ENCODE measurements at places on chromosomes 1 and 21.

GRCh38 chr1:154551474-154551873 lies 7.0 kb downstream of the UBE2Q1 start:
- no peak for DNase-seq

DNA sequence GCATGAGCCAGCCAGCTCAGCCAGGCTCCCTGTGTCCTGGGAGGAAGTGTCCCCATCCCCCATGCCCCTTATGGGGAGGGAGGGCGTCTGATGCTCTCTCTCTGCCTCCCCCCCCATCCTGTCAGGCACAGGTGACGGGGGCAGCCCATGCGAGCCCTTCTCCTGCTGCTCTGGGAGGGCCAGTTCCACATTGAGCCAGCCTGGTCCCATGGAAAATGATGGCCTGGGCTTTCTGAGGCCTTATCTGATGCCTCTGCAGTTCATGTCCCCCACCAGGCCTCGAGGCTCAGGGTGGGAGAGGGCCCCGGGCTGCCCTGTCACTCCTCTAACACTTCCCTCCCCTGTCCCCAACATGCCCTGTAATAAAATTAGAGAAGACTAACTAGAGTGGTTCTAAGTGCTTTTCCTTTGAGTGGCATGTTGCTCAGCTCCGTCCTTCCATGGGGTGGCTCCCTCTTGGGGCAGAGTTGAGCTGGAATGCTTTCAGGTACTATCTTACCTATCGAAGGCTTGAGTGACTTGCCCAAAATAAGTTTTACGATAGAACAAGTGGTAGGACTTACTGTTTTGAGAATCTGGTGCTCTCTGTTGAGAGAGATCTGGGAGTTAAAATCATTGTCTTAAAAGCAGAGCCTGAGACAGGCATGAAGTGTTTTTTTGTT lies 1.8 kb upstream of the MTFR1L start:
- DNase-seq: no peak

- DNase-seq: no peak
Measured at GRCh38 chr21:38792676-38793459, 12.9 kb upstream of the ETS2 start.

DNA sequence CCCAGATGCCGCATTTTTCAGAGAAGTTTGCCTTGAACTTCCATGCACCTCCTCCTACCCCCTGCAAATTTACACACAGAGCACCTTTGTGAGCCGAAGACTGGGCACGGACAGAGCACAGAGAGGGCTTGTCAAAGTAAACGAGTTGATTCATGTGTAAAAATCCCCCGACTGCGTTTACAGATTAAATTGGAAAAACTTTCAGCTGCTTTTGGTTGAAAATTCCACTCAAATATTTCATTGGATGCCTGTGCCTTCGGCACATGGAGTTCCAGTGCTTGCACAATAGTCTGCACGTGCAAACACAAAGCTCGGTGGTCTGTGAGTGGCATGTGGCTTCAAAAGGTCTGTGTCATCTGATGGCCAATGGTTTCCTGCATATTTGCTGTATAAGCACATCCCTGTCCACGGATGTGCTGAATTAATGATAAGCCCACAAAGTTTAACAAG lies 177.5 kb downstream of the SETD4 start:
- no peak for DNase-seq

- DNase-seq: no peak
Measured at GRCh38 chr1:151606384-151606783, 5.5 kb upstream of the SNX27 start.

- no peak for DNase-seq
Measured at GRCh38 chr1:185480545-185480944, 163.5 kb upstream of the IVNS1ABP start.

DNA sequence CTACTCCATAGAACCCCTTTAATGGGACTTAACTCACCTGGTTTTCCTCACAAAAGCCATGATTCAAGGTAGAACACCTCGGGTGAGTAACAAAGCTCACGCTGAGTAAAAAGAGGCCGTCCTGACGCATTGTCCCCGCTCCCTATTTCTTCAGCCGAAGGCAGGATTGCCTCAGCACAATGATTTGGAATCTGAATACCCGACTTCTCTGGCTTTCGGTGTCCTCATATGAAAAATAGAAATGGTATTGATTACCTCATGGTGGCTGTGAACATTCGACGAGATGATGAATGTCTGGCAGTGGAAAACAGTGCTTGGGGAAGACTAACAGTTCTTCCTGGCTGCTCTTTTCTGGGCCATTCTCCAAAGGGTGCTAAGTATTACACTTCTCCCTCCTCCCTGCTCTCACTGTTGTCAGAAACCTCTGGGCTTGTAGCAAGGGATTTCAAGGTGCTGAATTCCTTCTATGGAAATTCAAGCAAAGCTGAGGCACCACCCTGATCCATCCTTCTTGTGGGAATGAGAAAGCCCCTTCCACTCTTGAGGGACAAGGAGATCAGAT lies 148.3 kb downstream of the C1orf94 start:
- no peak for DNase-seq

GRCh38 chr1:29543586-29543985 lies 307.3 kb downstream of the PTPRU start:
- no peak for DNase-seq

DNA sequence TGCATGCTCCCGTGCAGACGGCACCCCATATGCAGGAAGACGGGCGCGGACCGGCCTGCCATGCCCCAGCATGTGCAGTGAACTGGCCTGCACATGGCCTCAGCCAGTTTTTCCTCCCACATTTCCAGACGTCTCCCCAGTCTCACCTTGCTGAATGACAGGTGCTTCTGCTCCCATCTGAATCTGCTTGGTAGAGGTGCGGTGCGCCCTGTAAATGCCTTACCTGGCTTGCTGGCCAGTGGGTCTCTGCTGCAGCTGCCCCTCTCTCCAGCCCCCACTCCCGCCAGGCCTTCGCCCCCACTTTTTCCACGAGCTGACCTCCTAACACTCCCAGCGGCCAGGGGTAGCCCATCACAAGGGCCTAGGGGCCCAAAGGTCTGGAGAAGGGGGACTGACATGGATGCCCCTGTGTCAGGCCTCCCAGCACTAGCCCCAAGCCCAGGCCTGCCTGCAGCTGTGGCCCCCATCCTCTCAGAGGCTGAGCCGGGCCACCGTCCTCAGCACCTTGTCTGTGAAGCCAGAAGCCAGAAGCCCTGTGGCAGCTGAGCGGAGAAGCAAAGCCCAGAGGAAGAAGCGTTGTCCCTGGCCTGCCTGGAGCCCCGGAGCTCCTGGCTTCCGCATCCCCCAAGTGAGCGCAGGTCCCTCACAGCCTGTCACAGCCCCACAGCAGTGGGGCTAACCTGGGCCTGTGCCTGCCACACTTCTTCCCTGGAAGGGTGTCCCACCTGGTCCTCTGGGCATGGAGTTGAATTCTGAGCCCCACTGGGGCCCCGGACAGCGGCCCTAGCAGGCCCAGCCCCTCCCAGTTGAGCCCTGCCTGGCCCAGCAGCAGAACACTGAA lies 3.7 kb upstream of the SLC19A1 start:
- DNase-seq: no peak

GRCh38 chr1:152442765-152443164 lies 28.7 kb upstream of the CRNN start:
- no peak for DNase-seq

DNA sequence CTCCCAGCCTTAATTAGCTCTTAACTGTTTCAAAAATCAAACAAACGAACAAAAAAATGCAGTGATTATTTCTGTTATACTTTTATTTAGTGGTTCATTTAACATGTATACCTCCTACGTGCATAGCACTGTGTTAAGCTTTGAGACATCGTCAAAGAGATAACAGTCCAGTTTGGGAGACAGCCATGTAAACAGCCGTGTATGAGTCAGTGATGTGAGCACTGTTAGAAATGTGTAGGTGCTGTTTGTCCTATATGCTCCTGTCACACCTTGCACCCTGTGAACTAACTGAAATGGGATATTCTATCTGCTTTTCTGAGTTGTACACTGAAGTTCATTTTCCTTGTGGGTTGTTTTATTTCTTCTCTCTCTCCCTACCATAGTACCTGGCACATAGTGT lies 109.7 kb upstream of the CACYBP start:
- no peak for DNase-seq

GRCh38 chr1:175155473-175155856 lies 37.1 kb downstream of the KIAA0040 start:
- DNase-seq: no peak

DNA sequence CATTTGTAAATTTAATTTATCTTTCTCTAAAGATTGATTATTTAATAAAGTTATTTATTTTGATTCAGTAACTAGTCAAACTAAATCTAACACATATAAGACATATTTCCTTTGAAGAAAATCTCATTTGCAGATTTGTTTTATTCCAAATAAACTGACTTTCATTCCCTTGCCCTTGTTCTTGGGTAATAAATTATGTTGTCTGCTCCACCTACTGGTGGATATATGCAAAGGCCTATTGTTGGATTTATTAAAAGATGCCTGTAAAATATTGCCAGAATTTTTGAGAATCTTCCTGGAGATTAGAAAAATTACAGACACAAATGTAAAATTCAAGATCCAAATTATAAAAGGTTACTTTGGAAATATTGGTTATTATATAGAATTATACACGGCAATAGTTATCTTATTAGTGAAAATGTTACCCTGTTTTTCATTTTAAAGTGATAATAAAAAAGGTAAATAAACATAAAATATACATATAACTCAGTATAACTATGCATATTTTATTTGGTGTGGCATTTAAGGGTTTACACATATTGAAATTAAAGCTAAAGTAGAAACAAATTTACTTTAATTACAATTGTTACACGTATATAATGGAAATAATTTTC lies 116.1 kb downstream of the SPATA17 start:
- DNase-seq: no peak

DNA sequence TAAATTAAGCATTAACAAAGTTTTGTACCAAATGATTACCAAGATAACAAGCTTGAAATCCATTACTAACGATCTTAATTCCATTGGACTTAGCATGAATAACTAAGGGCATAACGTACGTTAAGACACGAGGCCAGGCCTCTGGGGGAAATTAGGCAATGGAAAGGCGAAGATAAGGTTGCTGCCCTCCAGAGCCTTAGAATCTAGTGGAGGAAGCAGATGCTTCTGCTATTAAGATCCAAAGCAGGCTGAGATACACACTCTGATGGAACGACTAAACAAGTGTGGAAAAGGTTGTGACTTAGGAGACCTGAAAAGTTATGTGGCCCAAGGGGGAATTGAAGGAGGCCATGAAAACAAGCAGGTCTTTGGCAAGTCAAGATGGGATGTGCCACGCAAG lies 6.0 kb downstream of the AKNAD1 start:
- DNase-seq: no peak

- DNase-seq: no peak
Measured at GRCh38 chr1:3698660-3699408, 46.5 kb downstream of the TP73 start.

DNA sequence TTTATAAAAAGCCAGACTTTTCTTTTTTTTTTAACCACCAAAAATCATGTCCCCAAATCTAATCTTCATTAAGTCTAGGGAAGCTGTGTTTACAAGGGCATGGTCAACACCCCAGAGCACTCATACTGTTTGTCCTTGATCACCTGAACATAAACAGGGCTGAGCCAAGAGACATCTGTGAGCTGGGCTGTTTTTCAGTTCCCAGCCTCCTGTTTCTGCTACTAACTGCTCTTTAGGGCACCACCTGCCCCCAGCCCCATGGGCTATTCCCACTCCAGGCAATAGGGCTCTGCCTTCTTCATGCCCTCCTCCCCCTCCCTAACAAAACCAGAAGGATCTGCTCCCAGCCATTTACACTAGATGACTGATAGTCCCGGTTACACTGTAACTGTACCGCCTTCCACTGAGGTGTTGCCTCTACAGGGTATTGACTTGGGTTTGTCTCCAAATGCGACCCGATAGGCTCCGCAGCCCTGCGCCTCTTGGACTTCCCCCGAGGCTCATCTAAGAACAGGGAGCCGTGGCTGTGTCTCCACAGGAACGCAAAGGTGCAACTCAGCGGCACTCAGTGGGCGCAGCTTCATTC lies 11.7 kb upstream of the SLC26A9 start:
- no peak for DNase-seq

All from stimulated activated CD8-positive, alpha-beta memory T cell treated with anti-CD3 and anti-CD28 coated beads, Interleukin-2, amount 100 ng/mL, for 48 hours (primary cell).